Left renal pelvis (tissue), 4 donors: ENCODE measurements at places on chromosomes 6 and 20. TPM values are rescaled to one million over a fixed set of nuclear protein-coding genes. Genes with fewer than 3 reads are reported as not detected.

Gene BTN1A1
- 0.22 TPM for polyA plus RNA-seq

Gene PLCB4
- 16.1 TPM for polyA plus RNA-seq

Gene WFDC10B
- not detected for polyA plus RNA-seq

Gene WFDC2
- polyA plus RNA-seq, result 166 TPM

Gene DEFB132
- polyA plus RNA-seq, result not detected

DNA sequence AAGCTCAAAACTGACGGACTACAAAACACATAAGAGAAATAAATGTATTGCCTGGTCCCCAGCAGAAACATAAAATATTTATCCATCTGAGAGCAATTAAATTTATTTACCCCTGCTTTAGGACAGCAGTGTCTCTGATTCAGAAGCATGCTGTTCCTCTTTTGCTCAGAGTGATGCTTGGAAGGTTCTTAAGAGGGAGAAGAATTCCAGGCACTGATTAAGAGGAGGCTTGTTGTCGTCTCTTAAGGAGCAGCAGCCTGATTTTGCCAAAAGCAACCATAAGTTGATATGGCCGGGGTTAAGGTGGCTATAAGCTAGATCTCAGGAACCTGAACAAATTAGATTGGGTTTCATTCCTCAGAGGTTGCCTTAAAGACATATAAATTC lies 25.8 kb downstream of the CAP2 start:
- no peak for DNase-seq

DNA sequence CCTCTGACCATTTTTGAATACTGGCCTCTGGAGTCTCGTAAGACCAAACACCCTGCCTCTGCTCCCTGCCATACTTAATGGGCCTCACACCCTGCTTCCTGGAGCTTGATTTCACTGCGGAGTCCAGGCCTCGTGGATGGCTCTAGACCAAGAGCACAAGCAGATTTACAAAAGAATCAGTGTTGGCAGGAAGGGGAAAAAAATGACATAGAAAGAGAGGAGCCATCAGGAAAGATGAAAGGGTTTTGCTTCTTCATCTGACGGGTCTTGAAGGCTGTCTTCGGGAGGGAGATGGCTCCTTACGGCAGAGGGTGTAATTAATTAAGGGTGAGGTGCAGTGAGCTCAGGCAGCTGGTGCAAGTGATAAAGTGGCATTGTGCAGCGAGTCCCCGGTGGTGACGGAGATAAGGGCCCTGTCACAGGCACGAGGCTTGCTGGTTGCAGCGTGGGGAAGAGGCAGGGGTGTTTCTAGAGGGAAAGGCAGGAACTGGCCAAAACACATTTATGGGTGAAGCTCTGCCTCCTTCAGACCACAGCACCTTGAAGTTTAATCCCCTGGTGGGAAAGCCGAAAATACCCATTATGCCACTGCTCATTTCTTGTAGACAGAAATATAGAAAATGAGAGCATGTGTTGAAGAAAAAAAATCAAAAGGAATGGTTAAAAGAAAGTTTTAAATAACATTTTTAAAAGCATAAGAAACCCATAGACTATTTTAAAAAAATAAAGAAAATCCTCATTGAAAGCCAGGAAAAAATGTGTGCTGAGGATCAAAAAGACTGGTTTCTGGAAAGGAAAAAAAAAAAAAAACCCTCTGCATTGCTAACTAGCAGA lies 128.6 kb upstream of the LRFN2 start:
- DNase-seq, result no peak

DNA sequence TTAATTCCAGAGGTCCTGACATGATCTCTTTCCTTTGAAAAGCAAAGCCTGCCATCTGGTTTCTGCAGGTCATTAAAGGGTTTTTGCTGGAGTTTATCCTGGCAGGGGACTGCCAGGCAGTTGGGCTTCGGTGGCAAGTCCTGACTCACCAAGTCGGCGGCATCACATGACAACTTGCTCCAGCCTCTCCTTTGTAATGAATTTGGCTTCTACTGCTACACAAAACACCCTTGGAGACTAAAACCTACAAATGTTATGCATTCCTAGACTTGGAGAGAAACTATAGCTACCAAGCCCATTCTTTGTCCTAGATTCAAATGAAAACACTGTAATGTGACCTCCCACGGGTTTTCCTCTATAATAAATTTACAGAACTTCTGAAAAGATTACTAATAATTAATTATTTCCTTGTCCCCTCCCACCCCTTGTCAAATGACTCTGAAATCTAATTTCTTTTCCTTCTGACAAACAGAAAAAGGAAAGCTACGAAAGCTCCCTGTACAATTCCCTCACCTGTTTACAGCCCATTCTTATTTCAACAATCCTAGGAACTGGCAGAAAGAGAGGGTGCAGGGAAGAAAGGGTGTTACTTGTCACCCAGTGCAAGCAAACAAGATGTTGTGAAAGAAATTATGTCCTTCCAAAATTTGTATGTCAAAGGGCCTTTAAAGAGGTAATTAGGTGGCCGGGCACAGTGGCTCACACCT lies 62.9 kb downstream of the QRSL1 start:
- DNase-seq, result no peak

DNA sequence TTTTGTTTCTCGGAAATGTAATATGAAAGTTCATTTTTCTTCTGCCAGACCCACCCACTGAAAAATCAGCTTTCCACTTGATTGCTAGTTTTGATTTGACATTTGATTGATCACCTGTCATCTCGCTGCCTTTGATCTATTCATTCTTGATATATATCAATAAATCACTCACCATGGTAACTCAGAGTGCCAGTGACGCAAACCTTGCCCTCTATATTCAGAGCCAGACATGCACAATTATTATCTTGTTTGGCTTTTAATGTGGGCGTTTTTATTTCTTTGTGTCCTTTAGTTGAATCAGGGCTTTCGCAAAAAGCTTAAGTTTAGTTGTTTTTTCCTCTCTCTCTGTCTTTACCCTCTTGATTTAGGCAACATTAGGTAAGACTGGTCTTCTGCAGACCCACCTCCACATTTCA lies 2.0 kb downstream of the TSHZ2 start:
- no peak for DNase-seq

GRCh38 chr6:26123947-26124780 lies 36.9 kb downstream of the HFE start:
- peak; percentile 98 for DNase-seq

- DNase-seq, result no peak
These were observed 161.2 kb downstream of the KCNQ5 start for GRCh38 chr6:72783035-72783434.

GRCh38 chr6:35064290-35064689 lies 76.8 kb downstream of the TCP11 start:
- no peak for DNase-seq

DNA sequence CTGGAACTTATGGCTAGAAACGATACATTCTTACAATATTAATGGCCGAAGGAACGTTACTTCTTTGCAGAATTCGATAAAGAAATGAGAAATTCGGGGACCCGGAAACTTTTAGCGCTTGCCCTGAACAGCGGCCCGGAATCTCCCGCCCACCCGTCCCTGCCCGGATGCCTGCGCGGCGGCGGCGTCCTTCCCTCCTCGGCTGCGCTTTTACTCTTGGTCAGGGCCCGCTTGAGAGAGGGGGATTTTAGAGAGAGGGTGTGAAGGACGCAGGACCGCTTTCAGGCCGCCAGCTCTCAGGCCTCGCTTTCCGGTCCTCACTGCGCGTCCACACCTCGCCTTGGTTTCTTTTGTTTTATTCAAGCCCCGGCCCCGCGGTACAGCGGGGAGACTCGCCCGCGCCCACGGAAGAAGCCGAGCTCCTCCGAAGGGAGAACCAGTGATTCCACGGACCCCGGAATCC lies 243.7 kb downstream of the ARID1B start:
- no peak for DNase-seq

DNA sequence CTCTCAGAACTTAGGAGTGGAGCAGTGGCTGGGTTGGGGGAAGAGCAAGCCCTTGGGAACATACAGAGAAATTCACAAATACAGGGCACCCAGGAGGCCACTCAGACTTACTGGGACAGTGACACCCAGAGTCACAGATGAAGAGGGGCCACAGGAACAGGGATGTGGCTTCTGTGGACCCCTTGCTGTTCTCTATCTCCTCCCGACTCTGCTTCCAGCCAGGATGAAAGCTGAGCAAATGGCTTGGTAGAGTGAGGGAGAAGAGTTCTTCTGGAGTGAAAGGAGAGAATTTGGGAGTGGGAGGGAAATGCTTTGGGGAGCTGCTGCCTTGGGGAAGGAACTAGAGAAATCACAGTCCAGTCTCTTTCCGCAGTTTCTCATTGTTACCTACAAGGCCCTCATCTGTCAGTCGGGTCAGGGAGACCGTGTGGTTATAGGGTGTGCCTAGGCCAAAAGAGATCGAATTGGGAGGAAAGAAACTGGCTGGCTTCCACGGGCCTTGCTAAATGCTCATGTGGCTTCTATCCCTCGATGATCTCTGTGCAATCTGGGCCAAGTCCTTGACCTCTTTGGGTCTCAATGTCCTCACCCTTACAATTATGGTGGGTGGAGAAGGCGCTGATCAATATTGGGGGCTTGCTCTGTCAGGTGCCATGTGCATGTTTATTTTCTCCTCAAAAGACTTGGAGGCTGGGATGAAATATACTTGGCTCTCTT lies 17.0 kb downstream of the FOXP4 start:
- no peak for DNase-seq

- no peak for DNase-seq
These were observed 13.5 kb downstream of the PTPN1 start for GRCh38 chr20:50523552-50524167.

DNA sequence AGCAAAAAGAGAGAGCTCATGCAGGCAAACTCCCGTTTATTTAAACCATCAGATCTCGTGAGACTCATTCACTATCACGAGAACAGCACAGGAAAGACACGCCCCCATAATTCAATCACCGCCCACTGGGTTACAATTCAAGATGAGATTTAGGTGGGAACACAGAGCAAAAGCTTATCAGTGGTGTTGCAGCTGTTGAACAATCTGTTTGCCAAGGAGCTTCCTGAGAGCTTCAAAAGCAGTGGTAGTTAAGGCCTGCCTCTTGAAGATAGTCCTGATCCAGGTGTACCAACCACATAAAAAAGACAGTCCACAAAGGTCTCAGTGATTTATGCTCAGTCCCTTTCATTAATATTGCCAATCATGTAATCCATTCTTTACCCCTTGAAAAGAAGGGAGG lies 269.4 kb upstream of the IRAK1BP1 start:
- no peak for DNase-seq

DNA sequence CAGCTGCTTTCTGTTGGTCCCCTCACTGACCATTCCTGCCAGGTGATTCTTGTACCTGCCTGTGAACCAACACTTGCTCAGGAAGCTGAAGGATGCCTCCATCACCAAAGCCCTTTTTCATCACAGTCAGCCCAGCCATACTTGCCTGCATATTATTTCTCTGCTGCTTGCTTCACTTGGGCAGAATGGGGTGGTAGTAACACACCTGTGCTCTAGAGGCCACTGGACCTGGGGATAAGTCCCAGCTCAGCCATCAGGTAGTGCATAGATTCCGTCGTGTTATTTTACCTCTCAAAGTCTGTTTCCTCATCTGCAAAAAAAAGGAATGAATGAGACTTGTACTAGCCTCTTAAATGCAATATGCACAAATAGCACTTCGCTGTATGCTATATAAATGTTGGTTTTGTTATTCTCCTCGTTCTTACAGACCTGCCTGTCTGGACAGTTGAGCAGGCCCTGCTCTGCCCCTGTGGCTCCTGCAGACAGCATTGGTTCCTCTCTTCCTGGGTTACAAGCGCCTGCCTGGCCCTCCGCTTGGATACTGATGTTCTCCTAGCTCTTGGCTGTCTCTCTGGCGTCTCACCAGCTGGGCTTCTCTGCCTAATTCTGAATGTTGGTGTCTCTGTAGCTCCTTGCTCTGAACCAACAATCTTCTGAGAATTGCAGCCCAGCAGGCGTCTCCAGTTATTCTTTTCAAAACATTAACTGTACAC lies 151.8 kb downstream of the UNC5CL start:
- DNase-seq, result no peak

GRCh38 chr20:41172296-41173140 lies 35.2 kb downstream of the PLCG1 start:
- no peak for DNase-seq

DNA sequence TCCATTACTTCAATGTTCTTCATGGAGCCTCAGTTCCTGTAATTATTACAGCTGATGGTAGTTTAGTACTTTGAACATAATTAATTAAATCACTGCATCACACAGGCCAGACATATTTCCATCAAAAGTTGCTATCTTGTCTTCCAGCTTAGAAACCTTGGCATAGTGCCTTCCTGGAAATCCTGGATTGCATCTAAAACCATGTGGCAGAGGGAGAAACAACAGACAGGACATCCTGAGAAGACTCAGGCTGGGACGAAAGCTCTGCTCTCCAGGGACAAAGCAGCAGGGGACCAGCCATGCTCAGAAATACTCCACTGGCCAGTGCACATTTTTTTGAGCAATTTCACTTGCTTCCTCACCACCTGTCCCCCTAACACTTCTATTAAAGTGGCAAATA lies 55.3 kb downstream of the TBX18 start:
- no peak for DNase-seq
